ENCODE measurements at places on chromosomes 12 and 14.

GRCh38 chr14:104770851-104771272, 17.9 kb downstream of the SIVA1 start:
- no peak for DNase-seq

DNA sequence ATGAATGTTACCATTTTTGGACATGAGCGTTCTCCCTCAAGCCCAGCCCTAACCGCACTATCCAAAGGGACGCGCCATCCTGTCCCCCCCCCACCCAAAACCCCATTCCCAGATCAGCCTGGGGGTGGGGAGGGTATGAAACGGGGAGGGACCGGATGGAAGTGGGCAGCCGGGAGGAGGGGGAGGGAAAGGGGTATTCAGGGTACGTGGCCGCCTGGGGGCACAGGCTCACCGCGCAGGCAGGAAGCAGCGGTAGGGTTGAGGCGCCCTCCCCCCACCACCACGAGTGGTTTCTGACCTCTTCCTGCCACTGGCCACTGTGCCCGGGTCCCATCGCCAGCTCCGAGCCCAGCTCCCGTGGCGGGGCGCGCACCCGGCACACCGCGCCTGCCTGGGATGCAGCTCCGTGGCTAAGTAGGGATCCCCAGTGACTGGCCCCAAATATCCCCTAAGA, 1.4 kb downstream of the ACTN1 start:
- DNase-seq: no peak

GRCh38 chr12:76508128-76508980, 51.2 kb downstream of the OSBPL8 start:
- no peak for DNase-seq

- no peak for DNase-seq
Measured at GRCh38 chr14:45252366-45253069, 484 bp downstream of the MIS18BP1 start.

DNA sequence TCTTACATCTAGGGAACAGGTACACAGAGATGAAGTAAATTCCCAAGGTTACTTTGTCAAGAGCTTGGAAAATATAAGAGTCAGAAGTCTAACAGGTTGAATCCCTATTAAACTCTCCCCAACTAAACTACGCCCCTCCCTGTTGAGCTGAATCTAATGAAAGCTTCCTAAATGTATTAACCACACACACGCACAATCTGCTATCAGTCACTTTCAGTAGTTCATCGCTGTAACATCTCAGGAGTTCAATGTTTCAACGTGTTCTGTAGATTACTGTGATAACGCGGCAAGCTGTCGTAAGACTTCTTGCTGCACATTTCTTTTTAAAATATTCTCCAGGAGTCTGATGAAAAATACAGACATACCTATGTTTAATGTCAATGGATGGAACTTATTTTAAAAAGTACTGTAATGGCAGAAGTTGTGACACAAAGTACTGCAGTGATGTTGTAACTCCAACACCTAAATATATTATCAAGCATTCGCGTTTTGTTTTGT, 612 bp upstream of the SLC25A3 start:
- no peak for DNase-seq

Data from stimulated activated CD8-positive, alpha-beta memory T cell treated with anti-CD3 and anti-CD28 coated beads, Interleukin-15, amount 100 ng/mL, for 4 hours (primary cell).